NCI-H2029 treated with DMSO at 0.1 percent for 48 hours (cell line): ENCODE measurements at places on chromosomes 2 and 18.

DNA sequence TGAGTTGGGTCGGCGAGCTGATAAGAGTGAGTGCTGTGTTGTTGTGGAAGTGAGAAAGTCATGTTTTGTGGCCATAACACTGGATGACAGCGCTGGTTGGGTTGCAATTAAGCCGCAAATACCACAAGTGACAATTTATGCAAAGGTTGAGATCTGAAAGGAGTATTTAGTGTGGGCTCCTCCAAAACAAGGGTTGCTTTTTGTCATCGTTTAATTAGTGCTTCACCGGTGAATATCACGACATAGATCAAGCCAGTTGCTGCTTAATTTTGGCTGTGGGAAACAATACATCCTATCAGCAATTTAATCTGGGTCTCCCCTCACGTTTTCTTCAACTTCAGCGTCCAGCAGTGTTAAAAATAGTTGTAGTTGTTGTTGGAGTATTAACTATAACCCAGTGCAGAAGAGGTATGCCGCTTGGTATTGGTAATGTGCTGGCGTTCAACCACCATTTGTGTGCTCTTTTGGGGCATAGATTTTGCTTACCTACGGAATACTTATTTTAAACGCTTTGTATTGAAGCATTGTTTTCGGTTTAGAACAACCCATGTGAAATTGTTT lies 662 bp downstream of the ACVR2A start:
- no peak for DNase-seq

DNA sequence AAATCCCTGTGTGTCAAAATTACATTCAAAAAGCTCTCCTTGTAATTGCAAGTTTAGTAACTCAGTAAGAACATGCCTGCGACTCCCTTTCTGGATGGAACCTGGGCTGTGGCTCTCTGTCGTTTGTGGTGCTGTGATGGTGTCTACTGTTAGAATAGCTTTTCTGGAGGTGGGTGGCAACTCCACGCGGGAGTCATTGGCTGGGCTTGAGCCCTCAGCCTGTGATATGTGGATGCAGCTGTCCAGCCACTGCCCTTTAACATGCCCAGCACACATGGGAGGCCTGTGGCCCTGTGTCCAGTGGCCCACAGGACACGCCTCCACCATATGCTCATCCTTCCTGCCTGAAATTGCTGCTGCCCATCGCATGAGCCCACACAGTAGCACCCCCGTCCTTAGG lies 124.2 kb downstream of the RNF144A start:
- DNase-seq: no peak

GRCh38 chr2:122635686-122636085 lies 880.2 kb downstream of the TSN start:
- no peak for DNase-seq

DNA sequence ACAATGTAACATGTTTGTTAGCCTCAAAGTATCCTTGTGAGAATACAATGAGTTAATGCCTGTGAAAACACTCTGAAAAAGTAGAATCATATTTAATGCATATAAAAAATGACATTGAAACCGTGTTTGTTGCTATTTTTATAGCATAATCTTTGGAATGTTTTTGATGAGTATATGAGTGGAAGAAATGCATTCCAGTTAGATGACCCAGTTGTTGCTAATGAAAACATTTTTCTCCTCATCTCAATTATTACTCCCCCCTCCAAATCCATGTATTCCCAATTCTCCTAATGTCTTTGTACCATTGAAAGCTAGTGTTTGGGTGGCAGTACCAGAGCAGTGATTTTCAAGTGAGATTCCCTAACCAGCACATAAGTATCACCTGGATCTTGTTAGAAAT lies 67.1 kb upstream of the DSEL start:
- DNase-seq: no peak

- no peak for DNase-seq
Observed at GRCh38 chr18:4101009-4101408, 354.1 kb downstream of the DLGAP1 start.

GRCh38 chr2:229342376-229342775 lies 71.3 kb upstream of the PID1 start:
- no peak for DNase-seq
